ENCODE measurements at places on chromosomes 11 and 22.

DNA sequence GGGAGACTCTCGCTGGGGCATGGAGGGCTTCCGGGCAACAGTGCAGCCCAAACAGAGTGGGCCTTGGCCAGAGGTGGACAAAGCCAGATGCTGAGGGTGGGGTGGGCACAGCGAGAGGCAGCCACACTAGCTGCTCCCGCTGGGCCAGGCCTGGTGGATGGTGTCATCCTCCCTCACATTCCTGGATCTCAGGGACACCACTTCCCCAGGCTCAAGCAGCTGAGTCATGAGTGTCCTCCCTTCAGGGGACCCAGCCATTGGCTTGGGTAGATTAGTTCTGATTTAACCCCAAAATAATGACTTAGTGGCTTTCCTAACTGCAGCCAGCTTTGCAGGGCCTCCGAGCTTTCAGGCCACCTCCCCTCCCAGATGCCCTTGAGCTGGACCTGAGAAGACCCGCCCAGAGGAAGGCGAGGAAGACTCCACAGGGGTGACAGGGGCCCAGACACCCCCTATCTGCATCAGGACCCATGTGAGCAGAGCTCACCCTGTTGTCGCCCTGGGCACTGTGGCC lies 25.9 kb upstream of the WNT7B start:
- no peak for DNase-seq
- no peak overlapping the region for H3K27ac ChIP-seq
- H3K27me3 ChIP-seq: no peaks in the 10 kb centered on the region
- H3K4me3 ChIP-seq: no peak overlapping the region
- H3K4me1 ChIP-seq: peaks cover 9% of the 10 kb centered on the region

GRCh38 chr11:60118338-60118737 lies 29.9 kb downstream of the MS4A2 start:
- DNase-seq: no peak
- no peak overlapping the region for H3K4me3 ChIP-seq
- no peaks in the 10 kb centered on the region for H3K4me1 ChIP-seq
- no peaks in the 10 kb centered on the region for H3K36me3 ChIP-seq
- H3K27me3 ChIP-seq: peaks cover 10% of the 10 kb centered on the region
- H3K27ac ChIP-seq: no peak overlapping the region

GRCh38 chr11:60318726-60319125 lies 8.3 kb upstream of the MS4A6E start:
- DNase-seq: no peak
- no peak overlapping the region for H3K27ac ChIP-seq
- H3K4me3 ChIP-seq: no peak overlapping the region
- H3K36me3 ChIP-seq: peaks cover 2% of the 10 kb centered on the region

- H3K4me1 ChIP-seq: no peaks in the 10 kb centered on the region
- no peak for DNase-seq
- no peak overlapping the region for H3K27ac ChIP-seq
- peaks cover 5% of the 10 kb centered on the region for H3K36me3 ChIP-seq
- H3K27me3 ChIP-seq: no peaks in the 10 kb centered on the region
These were observed 25.5 kb upstream of the CYP2D6 start for GRCh38 chr22:42156121-42156520.

GRCh38 chr11:44608991-44609782 lies 43.7 kb downstream of the CD82 start:
- DNase-seq: peak; percentile 44
- H3K36me3 ChIP-seq: peaks cover 48% of the 10 kb centered on the region
- peak overlapping the region; percentile 77 for H3K27ac ChIP-seq
- H3K4me3 ChIP-seq: no peak overlapping the region
- no peaks in the 10 kb centered on the region for H3K27me3 ChIP-seq
- peaks cover 89% of the 10 kb centered on the region for H3K4me1 ChIP-seq

DNA sequence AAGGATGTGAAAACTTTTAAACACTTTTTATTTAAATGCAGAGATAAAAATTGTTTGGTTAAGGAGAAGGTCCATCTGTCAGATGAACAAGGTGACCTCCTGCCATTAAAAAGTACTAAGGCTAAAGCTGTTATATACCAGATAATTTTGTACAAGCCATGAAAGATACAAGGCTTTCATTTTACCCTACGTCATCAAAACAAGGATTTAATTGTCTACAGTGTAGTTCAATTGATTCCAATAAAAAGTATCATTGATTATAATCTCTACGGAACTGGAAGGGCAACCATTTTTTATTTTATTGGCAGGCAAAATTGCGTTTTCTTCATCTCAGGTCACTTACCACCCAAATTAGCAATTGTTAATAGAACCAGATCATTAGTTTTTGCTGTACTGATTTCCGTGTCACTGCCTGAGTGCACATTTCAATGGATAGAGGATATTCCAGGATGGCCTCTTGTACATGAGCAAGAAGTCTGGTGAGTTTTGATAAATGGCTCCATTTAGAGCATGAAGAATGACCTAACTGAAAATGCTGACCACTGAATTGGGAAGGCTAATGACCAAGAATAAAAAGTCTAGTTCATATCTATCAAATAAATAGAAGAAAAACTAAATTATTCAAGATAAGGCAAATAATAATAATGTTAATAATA lies 564.9 kb downstream of the JRKL start:
- no peaks in the 10 kb centered on the region for H3K36me3 ChIP-seq
- H3K27me3 ChIP-seq: no peaks in the 10 kb centered on the region
- no peaks in the 10 kb centered on the region for H3K4me1 ChIP-seq
- H3K27ac ChIP-seq: no peak overlapping the region
- no peak for DNase-seq

DNA sequence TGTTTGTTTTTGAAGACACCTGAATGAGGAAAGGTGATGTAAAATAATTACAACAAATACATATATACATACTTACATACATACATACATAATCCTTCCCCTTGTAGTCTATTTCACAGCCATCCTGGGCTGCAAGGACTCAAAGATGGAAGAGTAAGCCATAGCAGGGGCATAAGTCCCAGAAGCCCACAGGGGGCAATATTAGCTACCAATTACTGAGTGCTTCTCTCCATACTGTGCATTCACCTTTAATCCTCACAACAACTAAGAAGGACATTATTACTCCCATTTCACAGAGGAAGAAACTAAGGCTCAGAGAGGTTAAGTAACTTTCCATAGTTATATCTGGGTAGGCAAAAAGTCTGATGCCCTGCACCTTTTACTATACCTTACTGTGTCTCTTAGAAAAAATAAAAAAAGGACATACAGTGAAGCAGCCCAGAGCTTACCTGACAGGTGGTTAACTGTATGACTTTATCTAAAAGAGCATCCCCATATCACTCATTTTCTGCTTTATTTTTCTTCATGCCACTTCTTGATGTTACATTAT lies 2.7 kb downstream of the SERGEF start:
- no peak overlapping the region for H3K4me3 ChIP-seq
- no peak for DNase-seq
- no peaks in the 10 kb centered on the region for H3K27me3 ChIP-seq

DNA sequence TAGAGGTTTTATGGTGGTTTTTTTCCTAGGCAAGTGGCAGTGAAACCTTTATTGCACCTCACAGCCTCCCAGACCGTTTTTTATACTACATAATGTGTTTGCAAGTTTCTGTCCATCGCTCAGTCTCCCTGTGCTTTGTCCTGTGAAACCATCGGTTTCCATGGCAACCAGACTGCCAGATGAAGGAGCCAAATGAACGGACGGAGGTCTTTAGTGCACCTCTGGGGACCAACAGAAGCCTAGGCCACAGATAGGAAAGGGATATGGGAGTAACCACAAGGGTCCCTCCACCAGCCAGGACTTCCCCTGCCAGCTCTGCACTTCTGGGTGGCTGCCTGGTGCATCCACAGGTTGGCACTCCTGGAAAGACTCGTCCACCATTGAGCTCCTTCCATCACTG lies 165.0 kb downstream of the CHST1 start:
- peaks cover 19% of the 10 kb centered on the region for H3K27me3 ChIP-seq
- no peaks in the 10 kb centered on the region for H3K36me3 ChIP-seq
- DNase-seq: no peak
- no peak overlapping the region for H3K27ac ChIP-seq
- H3K4me1 ChIP-seq: no peaks in the 10 kb centered on the region
- no peak overlapping the region for H3K4me3 ChIP-seq
